ENCODE measurements at places on chromosomes 3 and 15. TPM values are rescaled to one million over a fixed set of nuclear protein-coding genes. Genes with fewer than 3 reads are reported as not detected.

The DZIP1L gene
- total RNA-seq = not detected

- peak; percentile 18 for ATAC-seq
These were observed at the start of gene CLDN11 for GRCh38 chr3:170418422-170419398. Gene CLDN11 (plus strand): TSS chr3:170418868. CDS start chr3:170419067, 199 bp downstream.

DNA sequence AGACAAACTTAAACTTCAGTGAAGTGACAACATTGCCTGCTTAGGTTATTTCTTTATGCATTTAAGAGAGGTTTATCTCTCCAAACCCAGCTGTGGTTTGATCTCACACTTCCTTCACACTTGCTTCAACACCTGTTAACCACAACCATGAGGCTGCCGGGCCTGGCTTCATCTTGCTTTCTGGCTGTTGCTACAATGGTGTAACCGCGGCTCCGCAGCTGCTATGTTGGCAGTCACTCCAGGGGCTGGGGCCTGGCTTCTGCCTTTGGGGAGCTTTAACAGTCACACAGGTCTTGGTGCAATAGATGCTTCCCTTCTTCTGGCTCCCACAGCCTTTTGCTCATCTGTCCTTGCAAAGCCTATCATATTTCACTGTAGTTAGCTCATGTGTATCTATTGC lies 72.9 kb upstream of the MNS1 start:
- ATAC-seq = peak; percentile 37

GRCh38 chr3:30162579-30162978 lies 443.8 kb upstream of the TGFBR2 start:
- ATAC-seq = no peak

- ATAC-seq = peak; percentile 86
These were observed 32.4 kb downstream of the SELENOT start for GRCh38 chr3:150635526-150635925.

The ACSBG1 gene
- total RNA-seq = not detected

The CFAP100 gene
- not detected for total RNA-seq

GRCh38 chr3:31668242-31668641 lies 135.5 kb downstream of the STT3B start:
- peak; percentile 19 for ATAC-seq

The SCN11A gene
- total RNA-seq = 0.22 TPM

The DNAJA4 gene
- 30.2 TPM for total RNA-seq

The P2RY1 gene
- 0.17 TPM for total RNA-seq

GRCh38 chr15:71125831-71126450 lies 10.7 kb downstream of the THSD4 start:
- no peak for ATAC-seq

DNA sequence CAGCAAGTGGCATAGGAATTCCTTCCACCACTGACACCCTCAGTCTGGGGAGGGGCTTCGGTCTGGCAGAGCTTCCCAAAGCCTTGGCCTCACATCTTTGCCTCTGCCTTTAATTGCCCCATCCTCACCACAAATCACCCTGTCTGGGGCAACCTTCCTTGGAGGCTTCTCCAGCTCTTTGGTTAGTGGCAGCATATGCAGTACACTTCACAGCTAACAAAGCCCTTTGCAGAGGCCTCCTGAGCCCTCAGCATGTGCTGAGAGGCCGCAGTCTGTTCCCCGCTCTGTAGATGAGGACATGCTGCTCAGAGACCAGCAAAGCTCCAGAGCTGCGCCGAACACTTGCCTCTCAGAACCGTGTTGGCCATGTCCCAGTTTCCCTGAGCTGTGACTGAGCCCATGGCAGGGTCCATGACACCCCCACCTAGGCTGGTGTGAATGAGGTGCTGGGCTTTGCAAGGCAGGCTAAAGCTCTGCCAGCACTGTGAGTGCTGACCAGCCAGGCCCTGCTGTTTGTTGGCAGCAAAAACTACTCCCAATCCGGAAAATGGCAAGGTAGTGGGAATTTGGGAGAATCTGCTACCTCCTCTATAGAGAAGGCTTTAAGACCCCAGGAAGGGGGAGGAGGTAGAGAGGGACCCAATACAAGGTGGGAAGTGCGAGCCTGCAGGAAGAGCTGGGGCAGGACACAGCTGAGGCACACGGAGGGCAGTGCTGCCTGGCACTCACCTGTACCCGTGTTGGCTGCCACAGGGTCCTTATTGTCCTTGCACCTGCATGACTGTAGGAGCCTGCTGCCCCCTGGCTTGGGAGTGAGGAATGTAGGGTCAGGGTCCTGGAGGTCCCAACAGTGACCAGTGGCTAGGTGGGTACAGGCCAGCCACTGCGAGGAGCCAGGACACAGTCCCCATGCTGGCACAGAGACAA lies 8.4 kb upstream of the KLF15 start:
- ATAC-seq = no peak

DNA sequence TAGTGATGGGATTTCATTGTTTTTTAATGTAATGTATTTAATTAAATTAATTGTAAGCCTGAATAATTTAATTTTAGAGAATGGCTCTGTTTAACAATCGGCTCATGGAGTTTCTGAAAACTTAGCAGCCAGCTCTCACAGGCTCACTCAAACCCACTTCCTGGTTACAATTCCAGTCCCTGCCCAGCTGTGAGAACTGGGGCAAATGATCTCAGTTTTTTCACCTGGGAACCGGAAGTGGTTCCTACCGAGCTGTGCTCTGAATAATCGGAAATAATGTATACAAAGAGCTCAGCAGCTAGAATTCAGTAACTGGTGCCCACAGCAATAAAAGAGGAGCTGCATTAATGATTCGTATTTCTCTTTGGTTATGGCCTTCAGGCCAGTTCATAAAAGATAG lies 244.3 kb upstream of the MCTP2 start:
- ATAC-seq = peak; percentile 95

DNA sequence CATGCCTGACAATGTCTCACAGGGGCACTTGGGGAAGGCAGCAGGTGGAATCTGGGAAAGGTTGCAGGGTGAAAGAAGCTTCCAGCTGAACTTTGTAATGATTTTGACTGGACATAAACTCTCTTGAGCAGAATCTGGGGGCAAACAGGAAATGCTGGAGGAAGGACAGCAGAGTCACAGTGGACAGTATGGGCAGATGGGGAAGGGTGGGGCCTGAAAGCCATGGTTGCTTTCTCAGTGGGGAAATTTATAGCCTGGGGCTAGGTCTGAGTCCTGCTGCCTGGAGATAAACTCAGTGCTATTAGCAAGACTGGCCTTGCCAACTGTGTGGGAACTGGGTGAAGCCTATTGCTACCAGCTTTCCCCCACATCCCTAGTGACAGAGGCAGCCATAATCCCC lies 203.2 kb downstream of the OSBPL10 start:
- ATAC-seq = no peak

The C3orf20 gene
- total RNA-seq = 0.16 TPM

- no peak for ATAC-seq
These were observed 13.1 kb downstream of the SLC6A6 start for GRCh38 chr3:14415501-14415900.

- no peak for ATAC-seq
These were observed 9.6 kb downstream of the UBL7 start for GRCh38 chr15:74451322-74451721.

DNA sequence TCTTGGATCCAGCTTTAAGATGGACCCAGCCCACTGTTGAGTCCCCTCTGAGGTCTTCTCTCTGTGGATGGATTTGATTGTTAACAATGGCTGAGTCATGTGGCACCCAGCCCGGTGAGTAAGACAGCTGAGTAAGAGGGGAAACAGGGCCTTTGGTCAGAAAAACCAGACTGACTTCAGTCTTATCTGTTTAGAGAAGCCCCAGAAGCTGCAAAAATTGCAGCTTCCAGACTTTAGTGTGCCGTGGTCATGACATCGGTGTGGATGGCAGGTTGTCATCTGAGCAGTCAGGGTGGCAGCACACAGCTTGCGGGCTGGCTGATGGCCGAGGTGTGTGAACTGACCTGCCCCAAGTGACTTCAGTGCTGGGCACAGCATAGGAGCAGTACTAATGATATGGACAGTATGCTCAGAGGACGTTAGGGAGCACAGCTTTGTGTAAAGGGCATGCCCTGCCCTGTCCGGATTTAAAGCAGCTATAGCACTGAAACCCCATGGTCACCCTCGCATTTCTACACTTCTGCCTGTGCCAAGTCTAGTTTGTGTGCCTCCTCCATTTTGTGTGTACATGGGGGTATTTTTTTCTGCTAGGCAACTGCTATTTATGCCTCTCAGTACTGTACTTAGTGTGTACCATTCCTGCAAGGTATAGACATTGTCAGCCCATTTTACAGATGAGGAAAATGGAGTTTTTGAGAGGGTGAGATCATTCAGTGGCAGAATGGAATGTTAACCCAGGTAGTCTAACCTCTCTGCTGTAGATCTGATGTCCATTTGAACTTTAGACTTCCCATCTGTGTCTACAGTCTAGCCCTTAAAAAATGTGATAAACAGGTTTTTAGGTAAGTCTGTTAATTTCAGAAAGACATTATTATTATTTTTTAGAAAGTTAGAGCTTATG lies 44.4 kb downstream of the FLNB start:
- peak; percentile 97 for ATAC-seq

DNA sequence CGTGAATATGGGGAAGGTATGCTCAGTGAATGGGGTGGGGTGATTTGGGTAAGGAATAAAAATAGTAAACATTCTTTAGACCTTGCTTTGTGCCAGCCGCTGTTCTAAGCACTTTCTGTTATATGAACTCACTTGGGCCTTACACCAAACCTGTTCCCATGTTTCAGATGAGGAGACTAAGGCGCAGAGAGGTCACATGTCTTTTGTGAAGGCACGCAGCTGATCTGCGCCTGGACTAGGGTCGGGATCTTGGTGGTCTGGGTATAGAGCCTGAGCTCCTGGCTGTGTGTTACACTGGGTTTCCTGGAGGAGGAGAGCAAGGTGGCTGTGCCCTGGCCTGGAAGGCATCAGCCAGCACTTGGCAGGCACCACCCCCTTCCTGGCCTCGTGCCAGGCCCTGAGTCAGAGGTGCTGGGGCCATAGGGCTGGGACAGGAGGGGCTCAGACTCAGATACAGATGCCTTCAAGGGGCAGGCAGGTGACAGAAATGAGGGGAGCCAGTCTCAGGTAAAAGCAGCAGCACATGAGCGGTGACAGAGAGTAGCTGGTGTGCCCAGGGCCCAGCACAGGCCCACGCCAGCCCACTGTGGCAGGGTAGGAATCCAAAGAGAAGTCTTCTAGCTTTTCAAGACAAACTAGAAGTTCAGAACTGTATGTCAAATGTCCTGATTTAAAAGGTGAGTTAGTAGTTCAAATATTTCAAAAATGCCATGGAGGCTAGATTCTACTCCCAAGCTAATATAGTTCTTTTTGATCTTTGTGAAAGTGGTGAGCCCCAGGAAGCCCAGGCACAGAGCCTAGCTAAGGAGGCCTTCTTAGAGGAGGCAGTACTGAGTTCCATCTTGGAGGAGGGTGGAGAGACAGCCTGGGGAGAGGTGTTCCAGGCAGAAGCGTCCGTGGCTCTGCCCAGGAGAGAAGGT lies 83.1 kb downstream of the DNAJB8 start:
- no peak for ATAC-seq

The ADCY5 gene
- total RNA-seq = not detected

DNA sequence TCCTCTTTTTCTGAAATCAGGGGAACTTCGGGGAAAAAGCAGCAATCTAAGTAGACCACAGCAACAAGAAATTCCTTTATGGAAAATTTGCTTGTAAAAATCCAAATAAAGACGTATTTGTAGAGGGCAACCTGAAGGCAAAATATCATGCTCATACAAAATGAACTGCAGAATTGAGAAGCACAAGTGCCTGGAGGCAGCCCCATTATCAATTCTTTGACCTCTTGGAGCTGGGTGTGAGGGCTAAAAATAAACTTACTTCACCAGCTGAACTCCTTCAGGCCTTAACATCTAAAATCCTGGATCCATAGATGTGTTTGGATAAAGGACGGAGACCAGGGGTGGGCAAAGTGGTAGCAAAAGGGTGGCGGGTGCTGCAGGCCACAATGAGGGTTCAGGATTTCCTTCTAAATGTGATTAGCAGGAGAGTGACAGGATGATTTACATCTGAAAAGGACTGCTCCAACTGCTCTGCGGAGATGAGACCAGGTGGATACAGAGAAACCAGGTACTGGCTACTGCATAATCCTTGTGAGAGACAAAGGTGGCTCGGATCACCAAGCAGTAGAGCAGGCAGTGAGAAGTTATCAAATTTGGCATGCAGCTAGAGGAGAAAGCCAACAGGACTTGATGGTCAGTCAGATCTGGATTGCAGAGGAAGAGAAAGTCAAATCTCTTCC lies 81.7 kb upstream of the TJP1 start:
- ATAC-seq = no peak

The TMEM42 gene
- 7.3 TPM for total RNA-seq

The MLH1 gene
- total RNA-seq = 62.2 TPM

GRCh38 chr3:27451251-27451650 lies 32.9 kb downstream of the SLC4A7 start:
- ATAC-seq = peak; percentile 23

- no peak for ATAC-seq
These were observed 8.6 kb downstream of the SEMA6D start for GRCh38 chr15:47725906-47726305.

DNA sequence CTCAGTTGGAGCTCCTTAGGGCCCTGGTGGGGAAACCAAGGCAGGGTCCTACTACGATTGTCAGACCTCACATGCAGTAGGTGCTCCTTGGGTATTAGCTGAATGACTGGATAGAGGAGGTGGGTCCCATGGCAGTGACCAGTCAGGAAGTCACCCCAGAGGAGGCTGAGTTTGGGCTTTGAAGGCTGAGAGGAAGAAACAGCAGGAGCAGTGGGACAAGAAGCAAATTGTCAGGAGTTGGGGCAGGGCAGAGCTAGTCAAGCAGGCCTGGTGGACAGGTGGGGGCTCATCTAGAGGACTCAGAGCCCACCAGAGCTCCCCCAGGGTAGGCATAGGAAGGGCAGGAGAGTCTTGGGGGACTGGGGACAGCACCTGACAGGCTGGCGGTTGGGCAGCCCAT lies 3.1 kb downstream of the NBEAL2 start:
- ATAC-seq = no peak

The CRTC3 gene
- total RNA-seq = 61.0 TPM

DNA sequence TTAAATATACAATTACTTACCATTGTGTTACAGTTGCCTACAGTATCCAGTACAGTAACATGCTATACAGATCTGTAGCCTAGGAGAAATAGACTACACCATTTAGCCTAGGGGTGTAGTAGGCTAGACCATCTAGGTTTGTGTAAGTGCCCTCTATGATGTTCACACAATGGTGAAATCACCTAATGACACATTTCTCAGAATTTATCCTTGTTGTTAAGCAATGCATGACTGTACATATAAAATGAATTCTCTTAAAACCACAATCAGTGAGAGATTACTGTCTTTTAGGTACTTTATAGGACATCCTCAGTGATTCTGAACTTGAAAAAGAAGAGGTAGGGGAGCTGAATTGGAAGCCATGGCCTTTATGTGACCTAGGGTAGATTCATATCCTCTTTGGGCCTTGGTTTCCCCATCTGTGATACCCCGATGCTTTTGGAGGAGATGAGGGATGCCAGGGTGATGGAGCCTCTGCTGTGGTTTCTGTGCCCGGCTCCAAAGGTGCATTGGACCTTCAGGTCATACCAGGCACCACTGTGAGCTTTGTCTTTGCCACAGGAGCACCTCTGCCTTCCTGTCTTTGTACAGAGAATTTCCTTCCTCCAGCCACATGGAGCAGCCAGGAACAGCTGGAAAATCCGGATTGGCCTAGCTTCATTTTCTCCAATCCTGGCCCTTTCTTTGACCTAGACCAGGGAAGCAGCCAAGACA lies 51.9 kb upstream of the FLNB start:
- peak; percentile 85 for ATAC-seq

Measured in activated T-helper 17 cell treated with anti-CD3 and anti-CD28 coated beads, Interleukin-2, amount 50 U/mL, for 72 hours (primary cell).